Cerebellum (tissue), 4 donors: ENCODE measurements at places on chromosomes 4 and X.
A peak's percentile ranks its signal among the peaks of the same experiment; 100 is the strongest.

GRCh38 chrX:27186671-27187070, 276.5 kb downstream of the PPP4R3C start:
- peak; percentile 0 for DNase-seq

GRCh38 chr4:147963839-147964238, 232.0 kb downstream of the ARHGAP10 start:
- DNase-seq: no peak

DNA sequence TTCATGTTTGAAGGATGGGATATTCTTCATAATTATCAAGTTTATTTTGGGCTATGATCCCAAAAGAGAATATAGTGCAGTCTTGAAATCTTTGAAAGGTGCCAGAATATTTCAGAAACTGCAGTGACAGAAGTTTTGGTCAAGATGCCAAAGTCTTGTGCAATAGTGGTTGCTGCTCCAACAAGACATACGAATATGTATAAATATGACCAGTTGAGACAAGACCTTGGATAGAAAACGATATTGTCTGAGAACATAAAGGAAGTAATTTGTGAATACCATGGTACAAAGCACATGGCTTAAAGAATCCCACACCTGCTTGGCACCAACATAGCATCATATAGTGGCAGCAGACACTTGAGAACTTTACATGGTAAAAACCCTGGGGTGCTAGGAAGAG, 48.6 kb upstream of the AMELX start:
- no peak for DNase-seq

- DNase-seq: no peak
Measured at GRCh38 chrX:140503238-140503601, 1.6 kb downstream of the SOX3 start.

DNA sequence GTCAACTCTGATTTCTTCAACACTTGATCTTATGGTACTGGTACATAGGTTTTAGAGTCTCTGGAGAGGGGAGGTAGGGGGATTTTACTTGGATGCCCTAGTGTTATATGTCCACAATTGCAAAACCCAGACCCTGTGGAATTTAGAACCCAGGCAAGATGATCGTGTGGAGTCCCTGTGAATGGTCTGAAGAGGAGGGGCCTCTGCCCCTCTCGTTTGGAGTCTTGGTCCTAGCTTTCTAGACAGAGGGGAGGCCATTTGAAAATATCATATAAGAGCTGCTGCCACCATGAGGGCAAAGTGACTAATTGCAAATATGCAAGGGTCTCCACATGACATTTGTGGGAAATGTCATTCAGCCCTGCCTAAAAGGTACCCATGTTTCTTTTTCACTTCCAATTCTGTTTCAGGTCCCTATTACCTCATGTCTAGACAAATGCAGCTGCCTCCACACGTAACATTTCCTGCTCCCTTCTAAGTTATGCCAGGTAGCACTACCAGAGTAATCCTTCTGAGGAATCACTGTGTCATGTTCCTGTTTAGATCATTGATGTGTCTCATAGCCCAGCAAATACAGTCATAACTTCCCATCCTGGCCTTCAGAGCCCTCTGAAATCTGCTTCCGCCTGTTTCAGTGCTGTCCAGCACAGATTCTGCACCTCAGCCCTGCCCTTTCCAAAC, 126.8 kb downstream of the KLHL8 start:
- peak; percentile 42 for DNase-seq

- DNase-seq: no peak
Measured at GRCh38 chrX:43861750-43862149, 20.5 kb downstream of the MAOB start.

DNA sequence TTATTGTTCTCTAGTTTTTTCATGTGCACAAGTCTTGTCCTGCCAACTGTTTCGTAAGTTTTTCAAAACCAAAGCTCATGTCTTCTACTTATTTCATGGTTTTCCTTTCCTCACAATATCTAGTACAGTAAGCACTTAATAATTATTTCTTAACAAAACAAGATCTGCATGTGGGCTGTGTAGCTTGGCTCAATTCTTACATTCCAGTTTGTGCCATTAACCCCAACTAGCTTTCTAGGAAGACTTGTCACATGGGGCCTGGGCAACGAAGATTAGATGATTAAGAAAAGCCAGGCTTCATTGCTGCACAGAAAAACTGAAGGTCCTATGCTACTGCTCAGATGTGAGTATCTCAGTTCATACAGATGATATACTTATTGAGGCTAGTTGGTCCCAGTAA, 155.3 kb upstream of the TEX13A start:
- DNase-seq: no peak

DNA sequence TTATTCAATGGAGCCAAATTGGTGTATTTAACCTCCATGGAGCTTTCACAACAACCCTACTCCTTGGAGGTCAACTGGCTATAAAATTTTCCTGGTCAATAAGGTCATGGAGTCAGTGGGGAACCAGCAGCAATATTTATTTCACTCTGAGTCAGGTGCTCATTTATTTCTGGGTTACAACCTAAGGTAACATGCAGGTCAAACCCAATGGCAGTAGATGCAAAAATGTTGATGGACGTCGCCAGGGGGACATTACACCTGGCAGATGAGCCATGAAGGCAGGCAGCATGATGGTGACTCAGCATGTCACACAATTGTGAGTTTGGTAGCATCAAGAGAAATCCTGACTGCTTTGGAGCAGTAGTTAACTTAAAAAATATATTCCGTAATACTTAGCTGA, 514.1 kb downstream of the IL15 start:
- no peak for DNase-seq

- DNase-seq: no peak
Measured at GRCh38 chr4:124939908-124940307, 227.4 kb upstream of the ANKRD50 start.

- no peak for DNase-seq
Measured at GRCh38 chrX:130049821-130050220, 60.5 kb downstream of the ELF4 start.

DNA sequence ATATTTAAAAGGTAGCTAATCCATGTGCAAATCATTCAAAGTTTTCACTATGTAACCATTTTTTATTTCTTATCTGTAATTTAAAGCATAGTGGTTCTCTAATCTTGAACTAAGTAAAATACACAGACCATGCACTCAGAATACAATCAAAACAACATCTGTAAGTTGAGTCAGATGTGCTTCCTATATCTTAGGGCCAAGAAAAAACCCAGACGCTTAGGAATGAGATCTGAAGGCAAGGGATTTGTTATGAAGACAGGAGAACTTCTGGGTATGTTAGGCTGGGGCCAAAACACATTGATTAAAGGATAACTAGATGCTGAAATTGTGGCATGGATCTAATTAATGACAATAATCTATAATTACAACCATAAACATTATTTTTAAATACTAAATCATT, 120.3 kb downstream of the PDE5A start:
- no peak for DNase-seq

- no peak for DNase-seq
Measured at GRCh38 chr4:79854856-79855502, 218.1 kb downstream of the ANTXR2 start.

DNA sequence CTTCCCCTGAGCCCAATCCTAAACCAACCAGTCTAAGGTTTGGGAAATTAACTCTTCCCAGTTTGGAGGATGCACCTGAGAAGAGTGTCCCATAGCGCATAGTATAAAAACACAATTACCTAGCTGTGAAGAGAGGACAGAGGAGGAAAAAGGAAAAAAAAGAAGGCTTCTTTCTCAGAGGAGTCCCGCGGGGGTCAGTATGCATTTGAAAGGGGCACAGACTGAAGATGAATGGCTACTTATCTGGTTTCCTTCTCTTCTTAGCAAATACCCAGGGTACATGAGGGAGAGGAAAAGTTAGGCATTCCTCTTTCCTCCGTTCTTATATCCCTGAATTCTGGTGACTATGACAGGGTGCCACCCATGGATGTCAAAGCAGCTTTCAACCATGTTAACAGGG, 96.9 kb downstream of the TMEM47 start:
- DNase-seq: no peak

DNA sequence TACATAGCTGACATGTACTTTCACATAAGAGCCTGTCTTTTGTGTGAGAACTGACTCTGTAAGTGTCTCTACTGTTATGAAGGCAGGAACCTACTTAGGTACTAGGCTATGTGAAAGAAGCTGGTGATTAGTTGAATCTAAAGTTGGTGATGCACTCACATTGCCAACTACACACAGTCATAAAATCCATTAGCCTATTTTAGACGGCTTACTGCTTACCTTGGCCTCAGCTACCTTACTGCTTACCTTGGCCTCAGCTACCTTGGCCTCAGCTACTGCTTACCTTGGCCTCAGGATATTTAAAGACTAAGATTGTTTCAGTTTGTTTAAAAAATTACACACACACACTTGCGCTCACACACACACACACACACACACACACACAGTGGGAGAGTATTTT, 549.7 kb downstream of the IL1RAPL1 start:
- no peak for DNase-seq

- DNase-seq: no peak
Measured at GRCh38 chrX:129953334-129953648, 29.1 kb upstream of the BCORL1 start.

DNA sequence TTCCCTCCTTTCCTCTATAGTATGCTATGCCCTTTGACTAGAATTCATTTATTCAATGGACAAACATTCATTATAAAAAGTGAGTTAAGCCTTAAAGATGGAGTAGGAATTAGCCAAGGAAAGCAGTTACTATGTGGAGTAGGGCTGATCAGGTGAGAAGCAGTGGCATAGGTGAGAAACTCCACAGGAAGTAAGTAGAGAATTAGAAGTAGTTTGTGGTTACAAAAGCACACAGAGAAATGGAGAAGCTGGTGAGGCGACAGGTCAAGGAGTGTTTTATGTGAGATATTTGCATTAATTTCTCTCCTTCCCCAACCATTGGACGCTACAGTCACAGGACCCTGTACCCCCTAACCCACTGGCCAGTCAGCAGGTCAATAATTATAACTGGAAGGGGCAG, 30.6 kb downstream of the SETD7 start:
- no peak for DNase-seq

- DNase-seq: no peak
Measured at GRCh38 chr4:76277667-76278066, 26.1 kb downstream of the FAM47E start.

DNA sequence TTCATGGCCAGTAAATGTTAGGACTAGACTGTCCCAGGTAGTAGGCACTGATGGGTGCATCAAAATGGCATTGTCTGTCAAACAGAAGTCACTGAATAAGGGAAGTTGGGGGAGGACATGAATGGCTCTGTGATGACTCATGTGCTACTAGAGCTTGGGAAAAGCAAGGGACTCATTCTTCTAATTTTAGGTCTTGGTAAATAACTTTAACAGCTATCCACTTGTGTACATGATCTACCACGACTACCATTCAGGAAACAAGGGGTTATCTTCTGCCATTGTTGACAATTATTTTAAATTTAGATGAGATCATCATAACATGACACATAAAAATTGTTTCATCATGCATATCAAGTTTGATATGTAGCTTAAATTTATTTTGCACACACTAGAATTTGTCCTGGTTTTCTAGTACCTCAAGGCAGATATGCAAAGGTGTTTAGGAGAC, 6.3 kb downstream of the AREG start:
- DNase-seq: no peak

GRCh38 chrX:110163488-110163887, 154.4 kb downstream of the AMMECR1 start:
- no peak for DNase-seq

- DNase-seq: no peak
Measured at GRCh38 chr4:57496697-57497471, 386.7 kb upstream of the IGFBP7 start.

GRCh38 chr4:124953061-124953460, 240.5 kb upstream of the ANKRD50 start:
- no peak for DNase-seq

DNA sequence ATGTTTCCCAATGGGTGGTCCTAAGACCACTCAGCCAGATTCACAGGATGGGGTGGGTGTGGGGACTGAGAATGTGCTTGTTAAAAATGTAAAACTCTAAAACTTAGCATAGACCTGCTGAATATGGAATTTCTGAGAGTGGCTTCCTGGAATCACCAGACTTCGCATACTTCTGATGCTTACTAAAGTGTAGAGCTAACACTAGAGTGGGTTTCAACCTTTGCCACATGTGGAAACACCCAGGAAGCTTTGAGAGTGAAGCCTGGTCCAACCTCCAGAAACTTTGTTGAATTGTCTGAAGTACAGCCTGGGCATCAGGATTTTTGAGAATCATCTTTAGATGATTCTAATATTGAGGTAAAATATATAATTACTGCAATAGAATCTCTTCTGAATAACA, 167.8 kb upstream of the EDNRA start:
- no peak for DNase-seq

GRCh38 chr4:54395013-54395527, 166.0 kb downstream of the PDGFRA start:
- no peak for DNase-seq

DNA sequence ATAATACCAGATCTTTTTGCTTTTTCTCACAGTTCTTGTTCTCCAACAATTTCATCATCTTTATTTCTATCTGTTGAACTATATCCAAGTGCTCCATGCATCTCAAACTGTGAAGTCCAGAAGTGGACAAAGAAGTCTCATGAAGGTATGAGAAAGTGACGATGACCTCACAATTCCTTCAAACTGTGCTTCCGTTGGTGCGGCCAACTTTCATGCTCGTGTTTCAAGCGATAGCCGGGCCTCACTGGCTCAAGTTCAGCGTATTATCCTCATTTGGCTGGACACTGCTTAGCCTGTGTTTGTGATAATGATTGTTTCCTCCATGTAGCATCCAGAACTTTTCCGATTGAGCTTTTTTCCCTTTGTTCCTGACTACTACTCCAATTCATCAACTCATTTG, 143.1 kb downstream of the PALLD start:
- no peak for DNase-seq

DNA sequence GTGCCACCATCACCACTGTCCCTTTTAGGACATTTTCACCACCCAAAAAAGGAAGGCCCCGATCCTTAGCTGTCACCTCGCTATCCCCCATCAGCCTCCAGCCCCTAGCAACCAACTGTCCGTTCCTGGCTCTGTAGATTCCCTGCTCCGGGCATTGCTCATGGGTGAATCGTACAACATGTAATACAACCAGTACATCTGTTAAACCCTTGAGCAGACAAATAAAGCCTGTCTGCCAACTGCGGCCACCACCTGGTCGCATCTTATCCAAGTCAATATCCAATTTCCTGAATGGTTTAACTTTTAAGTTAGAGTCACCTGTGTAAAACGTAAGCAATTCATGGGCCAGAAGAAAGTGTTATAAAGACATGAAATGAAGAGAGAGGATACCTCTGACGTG, 251.9 kb downstream of the AFAP1 start:
- no peak for DNase-seq

DNA sequence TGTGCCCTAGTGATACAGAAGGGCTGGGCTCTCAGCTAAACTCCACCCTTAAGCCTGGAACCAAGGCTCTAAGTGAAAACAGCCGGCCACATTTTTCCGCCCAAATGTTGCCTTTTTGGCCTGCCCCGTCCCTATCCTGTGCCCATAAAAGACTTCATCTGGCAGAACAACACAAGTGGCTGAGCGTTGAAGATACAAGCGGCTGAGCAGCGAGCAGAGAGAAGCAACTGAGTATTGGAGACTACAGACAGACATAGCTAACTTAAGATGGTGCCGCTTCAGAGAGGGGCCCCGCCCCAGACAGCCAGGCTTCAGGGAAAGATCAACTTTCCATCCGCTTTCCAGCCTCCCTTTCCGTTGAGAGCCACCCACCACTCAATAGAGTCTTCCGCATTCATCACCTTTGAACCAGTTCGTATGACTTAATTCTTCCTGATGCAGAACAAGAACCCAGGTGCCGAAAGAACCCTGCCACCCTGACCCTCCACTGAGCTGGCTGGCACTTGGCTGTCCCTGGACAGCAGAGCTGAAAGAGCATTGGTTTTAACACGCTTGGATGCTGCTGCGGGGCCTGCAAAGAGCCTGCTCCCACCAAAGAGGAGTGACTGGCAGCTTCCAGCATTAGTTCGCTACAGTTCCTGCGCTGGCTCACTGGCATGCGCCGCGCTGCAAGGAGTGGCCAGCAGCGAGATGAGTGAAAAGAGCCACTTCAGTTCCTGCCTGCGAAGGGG, 853.2 kb upstream of the INTU start:
- DNase-seq: no peak
